ENCODE measurements at places on chromosomes 4 and X. TPM values are rescaled to one million over a fixed set of nuclear protein-coding genes. Genes with fewer than 3 reads are reported as not detected.
A peak's percentile ranks its signal among the peaks of the same experiment; 100 is the strongest.

- peak; percentile 72 for DNase-seq
Measured at GRCh38 chr4:168588916-168589531, 92.2 kb downstream of the PALLD start.

GRCh38 chrX:8453611-8454010, 11.0 kb upstream of the VCX3B start:
- DNase-seq, result no peak

The ANOS1 gene
- total RNA-seq, result 0.55 TPM

GRCh38 chr4:30619679-30620078, 100.5 kb upstream of the PCDH7 start:
- no peak for DNase-seq

The ARHGAP6 gene
- 0.69 TPM for total RNA-seq

The OPN1MW2 gene
- total RNA-seq, result not detected

The WDR17 gene
- total RNA-seq, result 0.42 TPM

The ABLIM2 gene
- total RNA-seq, result 0.30 TPM

GRCh38 chr4:121148000-121148399, 16.1 kb downstream of the TNIP3 start:
- no peak for DNase-seq

The SHOX gene
- total RNA-seq, result not detected

DNA sequence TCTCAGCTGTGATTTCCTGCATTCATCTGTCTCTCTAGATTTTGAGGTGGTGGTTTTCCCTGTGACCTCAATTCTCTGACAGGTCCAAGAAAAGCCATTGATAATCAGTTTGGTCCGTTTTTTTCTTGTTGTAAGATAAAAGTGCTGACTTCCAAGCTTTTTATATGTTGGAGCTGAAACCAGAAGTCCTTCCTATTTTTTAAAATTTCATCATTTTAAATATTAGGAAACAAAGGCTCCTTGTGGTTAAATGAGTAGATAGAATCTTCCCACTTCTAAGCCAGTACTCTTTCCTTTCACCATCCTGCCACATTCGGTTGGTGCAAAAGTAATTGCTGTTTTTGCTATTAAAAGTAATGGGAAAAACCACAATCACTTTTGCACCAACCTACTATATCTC, 18.3 kb downstream of the RNF175 start:
- no peak for DNase-seq

DNA sequence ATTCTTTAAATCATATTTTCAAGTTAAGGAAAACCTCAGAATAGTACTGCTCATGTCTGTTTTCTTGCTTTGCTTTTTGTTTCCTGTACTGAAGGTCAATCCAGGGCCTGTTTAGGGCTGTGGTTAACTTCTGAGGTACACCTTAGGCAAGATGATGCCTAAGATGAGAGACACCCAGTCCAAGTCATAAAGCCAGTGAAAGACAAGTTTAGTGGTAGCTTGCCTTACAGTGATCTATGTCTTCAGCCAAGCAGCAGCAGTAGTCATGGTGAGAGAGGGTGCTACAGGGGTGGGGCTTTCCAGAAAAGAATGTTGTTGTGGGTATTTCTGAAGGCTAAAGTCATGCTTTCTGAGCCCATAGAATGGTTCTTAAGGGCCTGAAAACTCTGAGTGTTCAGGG, 173.7 kb downstream of the VSIG4 start:
- DNase-seq, result no peak

The GAGE1 gene
- not detected for total RNA-seq

The TLR1 gene
- total RNA-seq, result 2.7 TPM

The CTSO gene
- 6.7 TPM for total RNA-seq

Measured in endothelial cell of umbilical vein (primary cell).